ENCODE measurements at places on chromosomes 4 and X.
A peak's percentile ranks its signal among the peaks of the same experiment; 100 is the strongest.

- DNase-seq, result no peak
Measured at GRCh38 chrX:46436744-46437143, 108.5 kb downstream of the ZNF674 start.

- DNase-seq, result no peak
Measured at GRCh38 chrX:84189125-84189524, 1.1 kb upstream of the RPS6KA6 start.

DNA sequence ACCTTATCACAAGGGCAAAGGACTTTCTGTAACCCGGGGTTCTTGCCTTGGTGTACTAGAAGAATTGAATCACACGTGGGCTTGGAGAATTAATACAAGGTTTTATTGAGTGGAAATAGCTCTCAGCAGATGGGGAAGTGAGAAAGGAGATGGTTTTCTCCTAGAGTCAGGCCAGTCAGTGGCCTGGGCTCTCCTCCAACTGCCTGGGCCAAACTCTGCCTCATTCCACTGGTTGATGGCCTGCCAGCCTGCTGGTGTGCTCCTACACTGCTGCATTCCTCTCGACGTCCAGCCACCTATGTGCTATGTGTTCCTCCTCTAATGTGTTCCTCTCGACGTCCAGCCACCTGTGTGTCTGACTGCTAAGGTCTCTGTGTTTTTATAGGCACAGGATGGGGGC, 35.3 kb upstream of the SPIN2A start:
- no peak for DNase-seq

- DNase-seq, result peak; percentile 27
Measured at GRCh38 chr4:20251796-20252655, at the start of gene SLIT2. Gene SLIT2, plus strand, starts transcription at chr4:20251905. Its CDS starts 1,911 bp downstream, at chr4:20253816.

- DNase-seq, result no peak
Measured at GRCh38 chr4:107252571-107252970, 216.5 kb upstream of the DKK2 start.

All from suppressor macrophage treated with lipopolysaccharide for 4 hours (primary cell).